NCI-H510A (cell line): ENCODE measurements at places on chromosomes 2 and 18.

GRCh38 chr2:69141061-69141460, 128.1 kb downstream of the ANTXR1 start:
- no peak for DNase-seq

DNA sequence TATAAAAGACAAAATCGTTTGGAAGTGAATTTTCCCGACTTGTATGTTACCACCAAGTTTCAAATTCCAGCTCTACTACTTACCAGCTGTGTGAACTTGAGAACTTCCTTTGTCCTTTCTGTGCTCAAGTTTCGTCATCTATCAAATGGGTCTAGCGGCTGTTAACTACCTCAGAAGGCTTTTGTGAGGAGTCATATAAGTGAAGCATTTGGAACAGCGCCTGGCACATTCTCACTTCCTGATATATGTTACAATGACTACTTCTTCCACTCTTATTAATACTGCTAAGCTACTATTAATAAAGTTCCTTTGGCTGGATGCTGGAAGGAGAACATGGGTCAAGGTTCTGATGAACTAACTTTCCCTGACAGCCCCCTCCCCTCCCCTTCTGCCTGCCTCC, 104.5 kb downstream of the MEIS1 start:
- no peak for DNase-seq

DNA sequence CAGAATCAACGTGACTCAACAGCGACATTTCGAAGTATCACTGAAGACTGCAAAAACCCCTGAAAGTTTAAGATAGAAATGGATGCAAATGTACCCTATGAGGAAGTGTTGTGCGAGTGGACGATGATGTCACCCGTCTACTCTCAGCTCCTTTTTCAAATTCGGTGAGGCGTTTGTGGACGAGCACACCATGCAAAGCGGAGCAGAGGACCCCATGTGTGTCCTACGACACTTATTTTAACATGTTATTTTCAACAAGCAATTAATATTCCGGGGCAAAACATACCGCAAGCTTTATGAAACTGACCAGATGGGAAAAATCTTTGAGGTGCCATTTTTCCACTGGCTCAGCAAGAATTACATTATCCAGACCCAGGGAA, 2.0 kb downstream of the PXDN start:
- DNase-seq: no peak

DNA sequence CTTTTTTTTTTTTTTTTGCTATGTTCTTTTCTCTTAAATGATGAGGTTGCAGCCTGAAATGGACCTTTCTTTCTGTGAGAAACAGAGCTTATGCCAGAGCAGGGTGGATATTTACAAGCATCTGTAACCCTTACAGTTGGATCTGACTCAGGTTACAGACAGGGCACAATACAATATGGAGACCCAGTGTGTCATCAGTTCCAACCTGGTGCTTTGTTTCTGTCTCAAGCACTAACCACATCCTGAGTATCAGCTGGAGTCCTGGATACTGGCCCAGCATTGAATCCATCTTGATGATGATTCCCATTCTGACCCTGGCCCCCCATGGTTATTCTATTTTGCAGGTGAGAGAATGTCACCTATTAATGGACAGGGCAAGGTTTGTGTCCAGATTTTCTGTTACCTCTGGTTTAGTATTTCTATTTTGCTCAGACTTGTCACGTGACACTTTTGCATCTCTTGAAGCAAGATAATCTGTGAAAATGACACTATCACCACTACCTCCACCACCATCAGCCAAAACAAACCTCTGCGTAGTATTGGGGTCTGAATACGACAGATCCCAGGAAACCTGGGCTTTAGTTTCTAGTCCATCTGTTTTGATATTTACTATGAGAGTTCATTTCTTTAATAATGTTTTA, 174.0 kb downstream of the CCDC85A start:
- DNase-seq: no peak

DNA sequence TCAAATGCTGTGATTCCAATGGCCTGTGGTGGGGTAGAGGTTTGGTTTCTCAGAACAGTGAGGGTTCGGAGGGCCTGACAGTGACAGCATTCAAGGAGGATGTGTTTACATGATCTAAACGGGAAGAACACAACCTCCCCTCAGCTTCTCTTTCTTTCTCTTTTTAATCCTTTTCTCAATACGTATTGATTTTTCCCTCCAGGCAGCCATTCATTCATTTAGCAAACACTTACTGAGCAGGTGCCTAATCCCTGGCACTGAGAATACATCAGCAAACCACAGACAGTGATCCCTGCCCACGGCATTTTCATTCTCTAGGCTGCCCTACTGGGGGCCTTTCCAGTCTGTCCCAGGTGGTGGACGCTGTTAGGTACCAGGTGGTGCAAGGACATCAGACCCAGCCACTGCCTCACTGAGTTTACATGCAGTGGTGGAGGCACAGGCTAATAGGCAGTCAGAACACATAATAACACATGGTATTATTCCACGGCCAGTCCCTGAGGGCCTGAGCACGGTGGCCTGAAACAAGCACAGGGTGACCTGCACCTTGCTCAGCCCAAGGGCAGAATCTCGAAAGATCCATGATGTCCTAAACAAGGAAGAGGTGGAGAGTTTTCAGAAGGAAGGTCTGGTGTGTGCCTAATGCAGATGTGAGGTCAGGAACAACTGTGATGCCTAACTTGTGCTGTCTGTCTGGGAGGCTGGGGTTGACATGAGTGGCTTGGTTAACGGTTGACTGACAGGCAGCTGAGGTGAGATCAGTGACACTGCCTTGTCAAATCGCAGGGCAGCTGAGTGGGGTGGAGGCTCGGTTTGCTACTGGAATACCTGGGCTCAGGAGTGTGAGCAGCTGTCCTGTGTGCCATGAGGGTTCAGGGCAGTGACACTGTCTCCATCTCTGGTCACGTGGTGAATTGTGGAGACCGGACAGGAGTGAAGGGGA, 785.5 kb upstream of the HS6ST1 start:
- peak; percentile 19 for DNase-seq

- DNase-seq: no peak
Measured at GRCh38 chr18:46239549-46239948, 135.4 kb downstream of the HAUS1 start.

- DNase-seq: peak; percentile 9
Measured at GRCh38 chr2:25825238-25825637, 53.0 kb downstream of the ASXL2 start.

GRCh38 chr2:123695426-123695825, 329.7 kb upstream of the CNTNAP5 start:
- DNase-seq: no peak

GRCh38 chr2:165007161-165007744, 51.9 kb upstream of the SLC38A11 start:
- no peak for DNase-seq

GRCh38 chr2:14199040-14199439, 433.5 kb upstream of the LRATD1 start:
- no peak for DNase-seq

GRCh38 chr2:241546771-241547498, 11.6 kb upstream of the BOK start:
- DNase-seq: no peak

DNA sequence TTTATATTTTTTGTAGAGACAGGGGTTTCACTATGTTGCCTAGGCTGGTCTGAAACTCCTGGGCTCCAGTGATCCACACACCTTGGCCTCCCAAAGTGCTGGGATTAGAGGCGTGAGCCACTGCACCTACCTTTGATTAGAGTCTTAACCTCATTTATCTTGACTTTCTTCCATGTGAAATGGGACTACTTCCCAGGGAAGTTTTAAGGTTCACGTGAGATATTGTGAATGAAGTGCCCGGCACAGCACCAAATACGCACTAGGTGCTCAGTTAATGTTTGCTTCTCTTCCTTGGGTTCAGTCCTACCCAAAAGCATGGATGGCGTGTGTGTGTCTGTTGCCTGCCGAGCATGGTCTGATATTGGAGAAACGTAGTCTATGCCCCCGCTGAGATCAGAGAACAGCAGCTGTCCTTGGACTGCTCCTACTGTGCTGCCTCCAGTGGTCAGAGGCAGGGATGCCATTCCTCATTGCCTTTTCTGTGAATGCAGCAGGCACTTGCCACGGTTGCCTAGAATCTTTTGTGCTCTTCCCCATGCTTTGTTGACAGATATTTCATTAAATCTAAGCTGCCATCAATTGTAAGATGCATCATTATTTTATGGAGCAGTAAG, 12.3 kb upstream of the TFCP2L1 start:
- DNase-seq: peak; percentile 64

DNA sequence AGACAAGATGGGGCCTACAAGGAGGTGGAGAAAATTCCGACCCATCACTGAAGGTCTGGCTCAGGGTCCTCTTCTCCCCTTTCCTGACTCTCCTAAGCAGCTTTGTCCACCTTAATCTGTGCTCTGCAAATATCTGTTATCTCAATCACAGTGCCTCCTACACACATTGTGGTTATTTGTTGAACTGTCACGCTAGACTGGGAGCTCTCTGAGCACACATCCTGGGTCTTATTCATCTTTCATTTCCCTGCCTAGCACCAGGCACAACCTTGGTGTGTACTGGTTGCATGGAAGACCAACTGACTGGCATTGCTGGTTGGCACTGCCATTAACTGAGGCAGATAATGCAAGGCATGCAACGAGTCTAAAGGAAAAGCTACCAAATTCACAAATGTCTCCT, 122.9 kb upstream of the ST6GAL2 start:
- DNase-seq: no peak

DNA sequence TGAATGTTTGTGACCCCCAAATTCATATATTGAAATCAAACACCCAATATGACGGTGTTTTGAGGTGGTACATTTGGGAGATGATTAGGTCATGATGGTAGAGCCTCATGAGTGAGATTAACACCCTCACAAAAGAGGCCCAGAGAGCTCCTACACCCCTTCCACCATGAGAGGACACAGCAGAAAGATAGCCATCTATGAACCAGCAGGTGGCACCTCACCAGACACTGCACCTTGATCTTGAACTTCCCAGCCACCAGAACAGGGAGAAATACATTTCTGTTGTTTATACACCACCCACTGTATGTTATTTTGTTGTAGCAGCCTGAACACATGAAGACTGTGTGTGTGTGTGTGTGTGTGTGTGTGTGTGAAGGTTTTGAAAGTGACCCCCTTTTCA, 58.1 kb downstream of the ST3GAL5 start:
- DNase-seq: no peak

GRCh38 chr2:24400207-24400907, 40.0 kb upstream of the ITSN2 start:
- peak; percentile 69 for DNase-seq

- DNase-seq: no peak
Measured at GRCh38 chr2:196956069-196956468, 29.6 kb upstream of the PGAP1 start.

DNA sequence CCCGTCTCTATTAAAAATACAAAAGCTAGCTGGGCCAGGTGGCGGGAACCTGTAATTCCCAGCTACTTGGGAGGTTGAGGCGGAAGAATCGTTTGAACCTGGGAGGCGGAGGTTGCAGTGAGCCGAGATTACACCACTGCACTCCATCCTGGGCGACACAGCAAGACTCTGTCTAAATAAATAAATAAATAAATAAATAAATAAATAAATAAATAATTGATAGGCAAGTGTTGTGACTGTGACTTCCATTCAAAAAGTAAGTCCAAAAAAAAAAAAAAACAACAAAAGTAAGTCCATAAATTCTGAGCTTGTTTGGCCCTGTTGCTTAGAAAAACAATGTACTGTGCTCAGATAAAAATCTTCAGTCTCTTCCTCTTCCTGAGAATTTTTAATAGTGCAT, 2.2 kb downstream of the STON1 start:
- DNase-seq: no peak

DNA sequence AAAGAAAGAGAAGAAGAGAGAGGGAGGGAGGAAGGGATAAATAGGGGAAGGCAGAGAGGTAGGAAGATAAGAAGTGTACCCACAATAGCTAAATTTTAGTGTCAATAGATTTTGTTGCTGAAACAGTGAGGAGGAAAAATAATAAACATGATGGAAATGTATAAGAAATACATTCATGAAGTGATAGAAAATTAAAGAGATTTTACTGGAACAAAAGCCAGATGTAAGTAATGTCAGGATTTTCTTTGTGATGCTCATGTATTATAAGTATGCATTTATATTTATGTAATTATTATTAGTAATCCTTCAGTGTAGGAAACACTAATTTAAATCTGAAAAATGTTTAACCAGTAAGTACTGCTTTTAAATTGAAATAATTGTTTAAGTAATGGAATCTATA, 1125.2 kb upstream of the FANCL start:
- DNase-seq: no peak

DNA sequence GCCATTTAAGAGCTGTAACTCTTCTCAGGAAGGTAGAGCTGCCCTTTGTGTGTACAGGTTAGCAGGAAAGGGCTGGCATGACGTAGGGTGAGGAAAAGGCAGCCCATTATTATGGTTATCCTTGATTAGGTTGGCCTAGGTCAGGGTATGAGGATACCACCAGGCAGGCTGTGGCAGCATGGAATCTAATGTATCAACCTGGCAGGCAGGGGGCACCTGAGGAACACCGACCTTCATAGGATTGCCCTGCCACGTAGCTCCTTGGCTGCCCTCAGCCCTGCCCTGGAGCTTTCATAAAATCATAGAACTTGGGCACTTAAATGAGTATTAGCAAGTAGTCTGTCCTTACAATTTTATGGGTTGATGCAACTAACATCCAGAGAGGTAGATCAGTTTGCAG, 261.6 kb downstream of the LTBP1 start:
- DNase-seq: no peak

- no peak for DNase-seq
Measured at GRCh38 chr2:200286578-200286977, 19.9 kb upstream of the SPATS2L start.
